ENCODE measurements at places on chromosomes 1 and 21.

DNA sequence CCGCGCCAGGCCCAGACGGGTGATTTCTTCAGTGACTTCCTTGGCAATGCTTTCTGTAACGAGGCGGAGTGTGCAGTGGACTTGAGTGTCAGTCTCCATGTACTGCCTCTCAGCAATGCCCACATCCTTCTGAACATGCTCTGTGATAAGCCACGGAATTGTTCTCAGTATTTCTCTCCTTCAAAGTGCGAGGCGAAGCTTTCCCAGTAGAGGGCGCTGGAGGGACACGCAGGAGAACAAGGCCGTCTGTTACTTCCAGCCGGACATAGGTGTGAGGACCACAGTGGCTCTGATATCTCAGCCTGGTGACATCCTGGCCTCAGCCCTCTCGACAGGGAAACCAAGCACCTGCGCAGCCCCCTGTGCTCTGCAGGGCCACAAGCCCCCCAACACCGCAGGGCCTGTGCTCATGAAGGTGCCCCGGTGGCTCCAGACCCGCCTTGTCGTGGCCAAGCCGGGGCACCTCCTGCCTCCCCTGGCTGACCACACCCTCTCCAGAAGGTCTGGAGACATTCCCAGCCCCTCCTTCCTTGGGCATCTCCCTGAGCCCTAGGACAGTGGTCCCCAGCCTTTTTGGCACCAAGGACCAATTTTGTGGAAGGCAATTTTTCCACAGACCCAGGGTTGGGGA, 46.1 kb upstream of the BACE2 start:
- DNase-seq: peak; percentile 56

- no peak for DNase-seq
These were observed 8.1 kb downstream of the C1orf116 start for GRCh38 chr1:207024202-207025145.

DNA sequence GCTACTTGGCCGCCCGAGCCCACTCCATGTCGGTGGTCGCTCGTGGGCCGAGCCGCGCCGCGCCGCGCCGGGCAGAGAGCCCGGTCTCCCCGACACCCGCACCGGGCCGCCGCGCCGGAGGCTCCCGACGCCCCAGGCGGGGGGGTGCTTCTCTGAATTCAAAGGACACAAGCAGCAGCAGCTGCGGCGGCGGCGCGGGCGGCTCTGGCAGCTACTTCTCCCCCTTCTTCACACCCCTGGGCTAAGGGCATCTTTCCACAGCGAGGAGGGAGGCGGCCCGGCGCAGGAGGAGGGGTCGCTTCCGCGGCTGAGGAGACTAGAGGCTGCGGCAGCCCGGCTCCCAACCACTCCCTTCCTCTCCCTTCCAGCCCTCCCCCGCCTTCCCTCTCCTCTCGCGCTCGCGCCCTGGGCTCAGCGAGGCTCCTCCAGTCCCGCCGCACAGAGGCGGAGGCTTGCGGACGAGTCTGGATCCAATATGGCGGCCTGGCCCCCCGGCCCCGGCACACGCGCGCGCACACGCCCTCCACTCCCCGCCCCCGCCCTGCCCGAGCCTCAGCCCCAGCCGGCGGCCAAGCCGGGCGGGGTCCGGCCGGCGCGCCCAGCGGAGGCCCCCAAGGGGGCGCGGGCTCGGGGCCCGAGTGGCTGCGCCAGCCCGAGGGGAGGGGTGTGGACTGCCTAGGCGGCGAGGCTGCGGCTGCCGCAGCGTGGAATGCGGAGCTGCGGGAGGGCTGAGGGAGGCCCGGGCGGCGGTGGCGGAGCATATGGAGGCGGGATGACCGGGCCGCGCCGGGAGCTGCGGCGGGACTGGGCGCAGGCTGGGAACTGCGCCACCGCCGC, at the start of gene CDC42BPA:
Gene CDC42BPA, minus strand, starts transcription at position 477 of the 837 bp plus-strand sequence. CDS start 1,310 bp downstream, outside the sequence.
- peak; percentile 89 for DNase-seq

- no peak for DNase-seq
These were observed 140.8 kb downstream of the PTGER3 start for GRCh38 chr1:70906800-70907199.

DNA sequence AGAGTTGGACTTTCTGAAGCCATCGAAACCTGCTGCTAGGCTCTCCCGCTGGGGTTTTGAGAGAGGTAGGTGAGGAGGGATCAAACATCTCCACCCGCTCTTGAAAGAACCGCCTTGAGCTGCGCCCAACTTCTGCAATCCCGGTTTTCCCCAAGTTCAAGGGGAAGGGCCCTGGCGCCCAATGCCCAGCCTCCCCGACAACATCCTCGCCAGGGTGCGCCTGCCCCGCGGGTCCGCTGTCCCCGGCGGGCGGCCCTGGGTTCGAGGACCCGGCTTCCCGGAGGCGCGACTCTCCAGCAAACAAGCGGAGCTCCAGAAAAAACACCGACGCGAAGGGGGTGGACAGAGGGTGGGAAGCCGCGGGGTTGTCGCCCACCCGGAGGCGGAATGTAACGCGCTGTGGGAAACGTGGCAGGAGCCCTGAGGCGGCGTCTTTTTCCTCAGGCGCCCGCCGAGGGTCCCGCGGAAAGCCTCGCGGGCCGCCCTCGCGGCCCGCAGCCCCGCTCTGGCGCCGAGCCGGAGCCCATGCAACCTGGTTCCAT, 607 bp downstream of the BTG3 start:
- DNase-seq: peak; percentile 17

- peak; percentile 12 for DNase-seq
These were observed 40.9 kb upstream of the DAB1 start for GRCh38 chr1:57464756-57465155.

DNA sequence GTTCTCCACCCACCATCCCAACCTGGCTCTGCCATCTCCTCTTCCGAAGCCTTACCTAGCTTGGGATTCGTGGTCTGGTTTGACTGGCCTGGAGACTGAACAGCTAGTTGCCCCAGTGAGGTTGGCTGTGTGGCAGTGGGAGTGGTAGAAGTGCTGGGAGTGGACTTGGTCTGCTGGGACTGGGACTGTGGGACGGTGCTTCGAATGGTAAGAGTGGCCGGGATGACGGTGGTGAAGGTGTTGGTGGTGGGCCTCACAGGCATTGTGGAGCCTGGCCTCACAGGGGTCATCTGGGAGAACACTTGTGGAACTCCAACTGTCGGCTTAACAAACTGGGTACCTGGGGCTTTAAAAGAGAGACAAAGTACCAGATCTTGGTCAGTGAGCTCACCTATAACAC, 28.7 kb downstream of the PSMB4 start:
- DNase-seq: no peak

DNA sequence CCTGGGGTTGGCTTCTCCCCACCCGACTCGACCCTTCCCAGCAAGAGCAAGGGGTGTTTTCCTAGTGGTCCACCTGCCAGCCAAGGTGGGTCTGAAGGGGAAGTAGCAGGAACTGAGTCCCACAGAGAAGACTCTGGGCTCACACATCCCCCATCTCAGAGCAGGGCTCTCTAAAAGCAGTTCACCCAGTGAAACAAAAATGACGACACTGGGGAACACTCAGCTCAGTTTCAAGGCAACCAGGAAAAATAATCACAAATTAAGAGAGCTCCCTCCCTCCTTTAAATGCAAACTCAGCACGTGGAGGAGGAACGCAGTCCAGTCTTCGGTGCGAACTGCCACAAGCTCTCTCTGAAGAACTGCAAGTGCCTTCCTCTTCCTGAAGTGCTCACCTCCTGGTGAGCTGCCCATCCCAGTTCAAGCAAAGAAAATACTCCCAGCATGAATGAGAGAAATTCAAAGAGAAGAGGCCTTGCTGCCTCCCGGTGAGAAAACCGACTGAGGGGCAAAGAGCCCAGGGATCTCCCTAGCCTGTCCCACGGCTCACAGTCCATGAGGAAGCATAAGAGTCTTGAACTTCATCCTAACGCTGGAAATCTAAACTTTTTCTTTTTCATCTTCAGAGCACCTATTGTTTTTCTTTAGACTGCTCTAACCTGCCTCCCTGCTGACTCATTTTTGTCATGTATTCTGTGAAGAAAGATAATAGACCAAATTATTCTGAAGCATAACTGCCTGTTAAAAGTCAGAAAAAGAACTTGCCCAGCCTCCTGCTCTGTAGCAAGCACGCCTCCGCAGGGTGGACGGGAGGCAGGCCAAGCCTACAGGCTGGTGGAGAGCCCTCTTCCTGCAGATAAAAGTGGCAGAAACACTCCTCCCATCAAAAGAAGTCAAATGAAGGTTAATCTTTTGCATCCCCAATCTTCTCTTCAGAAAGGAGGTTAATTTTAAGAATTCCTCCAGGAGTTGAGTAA, 281.4 kb downstream of the HHIPL2 start:
- no peak for DNase-seq

GRCh38 chr1:143698016-143698415, 273.8 kb downstream of the FAM72C start:
- DNase-seq: peak; percentile 21

DNA sequence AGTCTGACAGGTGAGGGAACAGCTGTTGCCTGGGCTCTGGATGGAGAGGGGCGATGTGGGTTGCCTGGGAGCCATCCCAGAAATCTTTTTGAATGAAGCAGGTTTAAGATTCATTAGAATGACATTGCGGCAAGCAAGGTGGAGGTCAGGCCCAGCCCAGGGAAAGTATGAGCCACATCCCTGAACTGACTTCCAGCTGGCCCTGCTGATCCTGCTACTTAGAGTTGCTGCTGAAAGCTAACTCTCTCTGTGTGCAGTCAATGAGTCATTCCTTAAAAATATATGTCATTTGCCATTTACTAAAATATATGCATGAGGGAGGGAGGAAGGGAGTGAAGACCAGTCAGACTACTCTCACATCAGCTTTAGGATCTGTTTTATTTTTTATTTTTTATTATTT, 54.3 kb upstream of the RAB3GAP2 start:
- no peak for DNase-seq

- no peak for DNase-seq
These were observed 6.8 kb upstream of the KPNA6 start for GRCh38 chr1:32100807-32101708.

DNA sequence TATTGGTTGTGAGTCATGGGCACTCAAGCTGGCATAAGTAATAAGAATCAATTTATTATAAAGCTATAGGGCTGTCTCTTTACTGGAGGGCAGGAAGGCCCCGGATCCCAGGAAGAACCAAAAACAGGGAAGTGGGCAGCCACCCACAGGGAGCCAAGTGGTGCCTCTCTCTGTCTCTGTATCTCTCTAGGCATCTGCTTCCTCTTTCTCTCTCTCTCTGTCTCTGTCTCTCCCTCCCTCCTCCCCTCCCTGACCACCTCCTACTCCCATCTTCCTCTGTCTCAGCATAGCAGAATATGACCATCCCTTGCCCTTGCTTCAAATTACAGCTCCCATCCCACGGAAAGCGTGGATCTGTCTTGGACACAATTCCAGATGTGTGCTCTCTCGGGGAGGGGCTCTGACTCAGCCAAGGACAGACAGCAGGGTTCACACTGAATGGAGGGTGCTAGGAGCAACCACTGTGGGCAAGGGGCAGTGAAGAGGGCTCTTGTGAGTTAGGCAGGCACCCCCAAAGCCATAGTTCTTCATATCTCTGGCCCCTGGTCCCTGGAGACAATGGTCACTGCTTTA, 80.4 kb upstream of the LPGAT1 start:
- no peak for DNase-seq

- no peak for DNase-seq
These were observed 297.2 kb downstream of the TGFB2 start for GRCh38 chr1:218642033-218642948.

DNA sequence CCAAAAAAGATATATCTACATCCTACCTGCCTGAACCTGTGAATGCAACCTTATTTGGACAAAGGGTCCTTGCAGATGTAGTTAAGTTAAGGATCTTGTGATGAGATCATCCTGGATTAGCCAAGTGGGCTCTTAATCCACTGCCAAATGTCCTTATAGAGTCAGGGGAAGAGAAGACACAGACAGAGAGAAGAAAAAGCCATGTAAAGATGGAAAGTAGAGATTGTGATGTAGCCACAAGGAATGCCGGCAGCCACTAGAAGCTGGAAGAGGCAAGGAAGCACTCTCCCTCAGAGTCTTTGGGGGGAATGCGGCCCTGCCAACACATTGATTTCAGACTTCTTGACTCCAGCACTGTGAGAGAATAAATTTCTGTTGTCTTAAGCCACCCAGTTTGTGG, 16.2 kb downstream of the HSD11B1 start:
- DNase-seq: no peak

DNA sequence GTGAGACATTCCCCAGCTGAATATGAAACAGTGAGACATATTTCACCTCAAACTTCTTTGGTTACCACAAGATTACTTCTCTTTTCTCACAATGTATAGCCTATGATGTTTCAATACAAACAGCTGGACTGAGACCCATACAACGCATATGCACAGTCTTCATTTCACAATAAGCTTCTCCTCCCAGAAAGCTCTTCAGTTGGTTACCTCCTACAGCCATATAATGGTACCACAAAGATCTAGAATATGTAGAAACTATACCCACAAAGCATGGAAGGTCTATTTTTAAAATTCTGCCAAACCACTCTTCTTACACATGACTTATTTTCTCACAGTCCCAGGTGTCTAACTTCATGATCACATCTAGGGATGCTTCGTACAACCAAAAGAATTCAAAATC, 70.8 kb downstream of the JAK1 start:
- DNase-seq: no peak

- DNase-seq: no peak
These were observed 6.5 kb downstream of the AIRE start for GRCh38 chr21:44291936-44292811.

- DNase-seq: no peak
These were observed 313.4 kb upstream of the C1orf174 start for GRCh38 chr1:4213366-4213973.

Data from HuH-7 (cell line).